ENCODE measurements at places on chromosomes 6 and 20.

DNA sequence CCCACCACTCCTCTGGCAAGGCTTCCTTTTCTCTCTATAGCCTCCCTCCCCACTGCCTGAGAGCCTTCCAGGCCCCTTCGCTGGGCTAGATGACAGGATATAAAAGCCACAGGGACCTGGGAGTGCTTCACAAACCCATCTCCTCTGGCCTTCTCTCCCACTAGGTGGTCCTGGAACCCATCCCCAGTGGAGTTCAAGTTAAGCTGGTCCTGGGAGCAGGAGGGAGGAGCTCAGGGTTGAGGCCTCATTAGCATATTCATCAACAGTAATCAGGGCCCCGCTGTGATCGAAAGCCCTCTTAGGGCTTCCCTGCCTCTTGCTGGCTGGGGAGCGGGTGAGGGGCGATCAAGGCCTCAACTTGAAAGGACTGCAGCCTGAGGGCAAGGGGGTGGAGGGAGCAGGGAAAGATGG is 9.1 kb downstream of the EBF4 start:
- DNase-seq, result no peak

DNA sequence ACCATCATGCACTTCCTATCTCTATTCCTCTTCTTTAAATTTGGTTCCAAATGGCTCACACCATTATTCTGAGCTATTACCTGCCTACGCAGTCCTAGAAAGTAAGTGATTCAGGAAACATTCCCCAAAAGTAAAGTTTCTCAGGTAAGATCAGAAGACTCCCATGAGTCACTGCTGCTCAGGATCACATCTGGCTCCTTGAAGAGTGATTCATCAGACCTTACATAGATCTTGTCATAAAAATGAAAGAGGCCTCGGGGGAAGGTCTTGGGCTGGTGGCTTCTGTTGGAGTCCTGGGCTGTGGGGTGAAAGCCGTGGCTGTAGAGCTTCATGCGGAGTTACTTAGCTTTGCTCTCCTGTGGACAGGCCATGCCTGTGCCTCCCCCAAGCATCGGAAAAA is 35.9 kb downstream of the PLG start:
- DNase-seq, result peak; percentile 65

DNA sequence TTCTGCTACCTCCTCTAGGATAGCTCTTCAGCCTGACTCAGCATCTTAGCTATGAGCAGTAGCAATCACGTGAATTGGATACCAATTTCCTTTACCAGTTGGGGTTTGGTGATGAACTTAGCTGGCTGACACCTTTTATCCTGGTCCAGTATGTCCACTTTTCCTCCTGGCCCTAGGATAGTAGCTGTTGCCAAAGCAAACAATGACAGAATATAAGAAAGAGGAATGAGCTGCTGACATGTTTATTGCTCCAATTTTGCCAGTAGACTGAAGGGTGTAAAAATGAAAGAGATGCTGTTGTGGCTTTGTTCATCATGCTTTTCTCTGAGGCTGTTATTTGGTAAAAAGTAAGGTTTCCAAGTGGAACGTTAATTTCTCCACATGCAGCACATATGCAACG is 168.3 kb upstream of the JAG1 start:
- DNase-seq, result peak; percentile 35

- DNase-seq, result no peak
These were observed 245.9 kb downstream of the ERMARD start for GRCh38 chr6:169997187-169997929.

DNA sequence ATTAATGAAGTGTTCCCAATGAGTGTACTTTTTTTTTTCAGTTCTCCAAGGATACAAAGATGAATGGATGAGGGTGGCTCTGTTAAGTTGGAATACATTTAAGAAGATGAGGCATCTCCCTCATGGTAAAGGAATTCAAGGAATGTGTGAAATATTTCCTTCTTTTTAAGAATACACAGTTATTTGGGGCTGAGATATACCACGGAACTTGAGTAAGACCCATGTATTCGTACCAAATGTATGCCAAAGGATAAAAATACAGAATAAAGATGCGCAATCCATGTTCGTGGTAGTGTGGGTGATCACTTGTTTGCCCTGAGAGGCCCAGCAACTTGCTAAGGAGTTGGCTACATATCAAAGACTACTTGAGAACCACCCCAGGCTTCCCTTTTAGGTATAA is 164.2 kb upstream of the TCF21 start:
- DNase-seq, result peak; percentile 41

DNA sequence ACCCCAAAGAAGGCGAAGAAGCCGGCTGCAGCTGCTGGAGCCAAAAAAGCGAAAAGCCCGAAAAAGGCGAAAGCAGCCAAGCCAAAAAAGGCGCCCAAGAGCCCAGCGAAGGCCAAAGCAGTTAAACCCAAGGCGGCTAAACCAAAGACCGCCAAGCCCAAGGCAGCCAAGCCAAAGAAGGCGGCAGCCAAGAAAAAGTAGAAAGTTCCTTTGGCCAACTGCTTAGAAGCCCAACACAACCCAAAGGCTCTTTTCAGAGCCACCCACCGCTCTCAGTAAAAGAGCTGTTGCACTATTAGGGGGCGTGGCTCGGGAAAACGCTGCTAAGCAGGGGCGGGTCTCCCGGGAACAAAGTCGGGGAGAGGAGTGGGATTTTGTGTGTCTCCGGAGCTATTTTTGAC is 69.6 kb downstream of the HFE start:
- no peak for DNase-seq

DNA sequence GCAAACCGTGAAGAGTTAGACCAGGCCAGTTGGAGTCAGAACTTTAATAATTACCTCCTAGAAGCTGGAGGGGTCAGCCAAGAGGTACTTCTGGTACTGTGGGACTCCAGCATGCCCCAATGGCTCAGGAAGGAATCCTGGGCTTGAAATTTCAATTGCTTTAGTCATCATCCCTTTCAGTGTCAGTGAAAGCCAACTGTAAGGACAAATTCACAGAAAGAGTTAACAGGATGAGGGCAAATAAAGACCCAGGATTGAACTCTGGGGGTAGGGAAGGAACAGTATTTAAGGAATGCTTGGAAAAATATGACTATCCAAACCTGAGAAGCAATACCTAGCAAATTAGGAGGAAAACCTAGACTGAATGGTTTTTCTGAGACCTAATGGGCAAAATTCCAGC is 735.1 kb upstream of the MARCKS start:
- peak; percentile 88 for DNase-seq

DNA sequence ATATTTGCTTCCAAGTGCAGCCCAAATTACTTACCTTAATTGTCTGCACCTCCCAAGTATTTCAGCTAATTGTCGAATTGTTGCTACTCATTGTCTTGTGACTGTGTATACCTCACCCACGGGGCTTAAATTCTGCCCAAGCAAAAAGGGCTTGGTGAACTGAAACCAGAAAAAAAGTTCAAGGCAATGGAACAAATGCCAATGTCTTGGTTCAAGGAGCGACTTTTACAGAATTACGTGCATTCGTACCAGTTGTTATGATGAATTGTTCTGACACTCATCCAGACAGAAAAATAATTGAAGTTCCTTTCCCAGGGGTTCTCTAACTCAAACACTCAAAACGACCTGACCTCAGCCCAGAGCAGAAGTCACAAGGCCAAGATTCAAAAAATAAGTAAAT is 13.9 kb upstream of the PXDC1 start:
- DNase-seq, result no peak

DNA sequence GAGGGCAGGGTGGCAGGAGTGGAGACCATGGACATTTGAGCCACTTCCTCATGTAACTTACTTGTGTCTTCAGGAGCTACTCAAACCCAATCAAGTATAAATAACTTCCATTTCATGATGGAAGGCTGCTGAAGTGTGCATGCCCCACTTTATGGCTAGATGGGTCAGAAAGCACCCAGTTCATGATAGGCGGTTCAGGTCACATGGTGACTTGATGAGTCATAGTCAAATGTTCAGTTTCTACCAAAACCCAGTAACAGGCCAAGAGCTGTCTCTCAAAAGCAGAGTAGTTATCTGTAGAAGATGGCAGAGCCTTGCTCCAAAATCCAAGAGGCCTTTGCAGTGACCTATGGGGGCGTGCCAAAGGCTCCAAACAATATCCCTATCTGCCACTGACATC is 133.7 kb upstream of the TENT5A start:
- DNase-seq, result no peak

- DNase-seq, result no peak
These were observed 402.2 kb downstream of the DHX35 start for GRCh38 chr20:39364320-39364719.

- DNase-seq, result no peak
These were observed 71.9 kb upstream of the RREB1 start for GRCh38 chr6:7035837-7036249.

GRCh38 chr6:110613356-110613755 is 136.9 kb upstream of the SLC22A16 start:
- DNase-seq, result no peak

DNA sequence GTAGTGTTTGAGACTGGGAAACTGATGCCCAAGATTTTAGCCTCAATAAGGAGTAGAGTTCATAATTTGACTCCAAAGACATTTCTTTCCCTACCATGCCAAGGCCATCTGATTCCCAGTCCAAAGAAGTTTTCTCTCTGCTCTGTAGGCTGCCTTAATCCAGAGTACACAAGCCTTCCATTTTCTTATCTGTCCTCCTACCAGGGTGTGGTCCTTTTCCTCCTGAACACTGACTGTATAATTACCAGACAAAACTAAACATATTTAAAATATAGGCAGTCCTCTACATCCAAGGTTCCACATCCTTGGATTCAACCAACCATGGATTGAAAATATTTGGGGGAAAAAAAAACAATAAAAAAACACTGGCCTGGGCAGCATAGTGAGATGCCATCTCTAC is 108.4 kb downstream of the SLC16A10 start:
- DNase-seq, result no peak

DNA sequence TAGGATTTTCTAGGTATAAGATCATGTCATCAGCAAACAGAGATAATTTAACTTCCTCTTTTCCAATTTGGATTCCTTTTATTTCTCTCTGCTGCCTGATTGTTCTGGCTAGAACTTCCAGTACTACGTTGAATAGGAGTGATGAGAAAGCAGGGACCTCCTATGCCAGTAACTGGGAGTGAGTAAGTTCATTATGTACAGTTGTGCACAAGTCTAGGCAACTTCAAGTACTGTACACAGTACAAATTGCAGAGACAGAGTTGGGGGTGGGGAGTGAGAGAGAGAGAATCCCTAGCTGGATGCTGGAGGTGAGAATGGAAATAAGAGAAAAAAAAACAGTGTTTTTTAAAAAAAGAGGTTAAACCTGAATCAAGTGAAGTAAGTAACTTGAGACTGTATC is 210.2 kb downstream of the MMUT start:
- DNase-seq, result no peak

- DNase-seq, result no peak
These were observed 5.6 kb upstream of the TBPL1 start for GRCh38 chr6:133947302-133947900.

DNA sequence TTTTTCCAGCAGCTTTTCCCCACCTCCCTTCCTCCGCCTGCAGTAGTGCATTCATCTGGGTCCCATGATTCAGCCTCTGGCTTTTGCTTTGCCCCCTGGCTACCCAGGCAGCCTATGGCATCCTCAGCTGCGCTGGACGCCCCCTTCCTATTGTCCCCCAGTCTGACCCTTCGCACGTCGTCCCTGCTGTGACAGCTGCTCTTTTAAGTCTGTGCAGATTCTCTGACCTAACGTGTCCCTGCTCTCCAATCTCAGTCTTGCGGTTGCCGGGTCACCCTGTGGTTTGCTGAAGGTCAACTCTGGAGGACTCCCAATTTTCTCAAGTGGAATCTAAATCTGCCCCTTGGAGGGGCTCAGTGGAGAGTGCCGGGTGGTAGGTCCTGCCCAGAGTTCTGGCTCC is 294.3 kb downstream of the CDC5L start:
- no peak for DNase-seq

DNA sequence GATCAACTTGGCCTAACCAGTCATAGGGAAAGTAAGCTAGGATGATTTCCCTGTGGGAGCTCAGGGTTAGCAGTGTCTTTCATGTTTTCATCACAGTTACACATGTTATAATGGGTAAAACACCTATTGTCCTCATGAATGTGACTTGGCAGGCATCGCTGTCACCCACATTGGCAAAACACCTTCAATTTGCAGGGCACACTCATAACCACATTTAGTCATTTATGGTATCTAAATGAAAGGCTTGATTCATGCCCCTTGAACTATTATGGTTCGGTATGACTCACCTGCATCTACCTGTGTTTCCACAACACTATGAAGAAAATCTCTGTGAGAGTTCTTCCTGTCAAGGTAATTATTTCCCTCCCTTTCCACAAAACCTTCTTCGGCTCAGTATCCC is 49.2 kb downstream of the FRK start:
- peak; percentile 80 for DNase-seq

DNA sequence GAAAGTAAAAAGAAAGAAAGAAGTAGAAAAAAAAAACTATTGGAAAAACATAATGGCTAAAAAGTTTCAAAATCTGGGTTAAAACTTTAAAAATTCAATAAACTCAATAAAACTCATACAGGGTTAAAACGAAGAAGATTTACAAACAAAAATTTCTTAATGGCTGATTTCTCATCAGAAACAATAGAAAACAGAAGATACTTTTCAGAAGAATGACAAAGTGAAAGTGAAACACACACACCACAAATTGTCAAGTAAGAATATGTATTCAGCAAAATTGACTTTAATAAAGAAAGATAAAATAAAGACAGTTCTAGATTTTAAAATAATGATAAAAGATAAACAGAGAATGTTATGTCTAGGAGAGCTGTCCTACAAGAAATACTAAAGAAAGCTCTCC is 618.9 kb upstream of the GJE1 start:
- no peak for DNase-seq

- DNase-seq, result peak; percentile 52
These were observed 1.5 kb downstream of the ID4 start for GRCh38 chr6:19838442-19839236.

DNA sequence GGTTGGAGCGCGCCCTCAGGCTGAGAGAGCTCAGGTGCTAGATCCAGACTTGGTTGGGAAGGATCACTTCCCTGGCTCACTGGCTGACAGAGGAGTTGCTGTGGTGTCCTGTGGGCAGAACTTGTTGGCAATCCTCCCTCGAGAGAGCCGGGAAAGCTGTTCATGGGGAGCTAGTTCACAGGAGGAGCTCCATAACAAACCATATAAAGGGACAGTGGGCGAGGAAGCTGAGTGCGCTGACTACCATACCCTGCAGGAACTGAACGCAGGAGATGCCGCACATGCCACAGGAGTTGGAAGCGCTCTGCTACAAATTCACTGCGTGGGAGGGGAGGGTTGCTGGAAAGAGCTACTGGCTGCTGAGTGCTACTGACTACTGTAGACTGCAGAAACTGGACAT is 243.2 kb downstream of the OGFRL1 start:
- no peak for DNase-seq

GRCh38 chr6:89948876-89949275 is 54.6 kb downstream of the GJA10 start:
- DNase-seq, result no peak

DNA sequence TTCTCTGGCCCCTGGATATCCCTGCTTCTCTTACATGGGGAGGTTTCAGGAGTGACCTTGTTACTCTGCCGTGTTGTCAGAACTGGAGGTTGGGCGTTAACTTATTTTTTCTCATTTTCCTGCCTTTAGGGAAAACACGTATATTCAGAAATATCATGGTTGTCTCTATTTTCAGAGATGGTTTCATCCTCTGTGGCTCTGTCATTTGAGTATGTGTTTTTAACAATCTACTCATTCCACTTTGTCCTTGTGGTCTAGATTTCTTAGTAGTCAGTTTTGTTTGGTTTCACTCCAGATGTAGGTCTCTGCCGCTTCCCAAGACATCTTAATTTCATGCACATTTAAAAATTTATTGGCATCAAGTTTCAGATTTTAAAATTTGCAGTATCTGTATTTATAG is 45.9 kb downstream of the KCNS1 start:
- no peak for DNase-seq
